ENCODE measurements at places on chromosomes 12 and 14.
A peak's percentile ranks its signal among the peaks of the same experiment; 100 is the strongest.

DNA sequence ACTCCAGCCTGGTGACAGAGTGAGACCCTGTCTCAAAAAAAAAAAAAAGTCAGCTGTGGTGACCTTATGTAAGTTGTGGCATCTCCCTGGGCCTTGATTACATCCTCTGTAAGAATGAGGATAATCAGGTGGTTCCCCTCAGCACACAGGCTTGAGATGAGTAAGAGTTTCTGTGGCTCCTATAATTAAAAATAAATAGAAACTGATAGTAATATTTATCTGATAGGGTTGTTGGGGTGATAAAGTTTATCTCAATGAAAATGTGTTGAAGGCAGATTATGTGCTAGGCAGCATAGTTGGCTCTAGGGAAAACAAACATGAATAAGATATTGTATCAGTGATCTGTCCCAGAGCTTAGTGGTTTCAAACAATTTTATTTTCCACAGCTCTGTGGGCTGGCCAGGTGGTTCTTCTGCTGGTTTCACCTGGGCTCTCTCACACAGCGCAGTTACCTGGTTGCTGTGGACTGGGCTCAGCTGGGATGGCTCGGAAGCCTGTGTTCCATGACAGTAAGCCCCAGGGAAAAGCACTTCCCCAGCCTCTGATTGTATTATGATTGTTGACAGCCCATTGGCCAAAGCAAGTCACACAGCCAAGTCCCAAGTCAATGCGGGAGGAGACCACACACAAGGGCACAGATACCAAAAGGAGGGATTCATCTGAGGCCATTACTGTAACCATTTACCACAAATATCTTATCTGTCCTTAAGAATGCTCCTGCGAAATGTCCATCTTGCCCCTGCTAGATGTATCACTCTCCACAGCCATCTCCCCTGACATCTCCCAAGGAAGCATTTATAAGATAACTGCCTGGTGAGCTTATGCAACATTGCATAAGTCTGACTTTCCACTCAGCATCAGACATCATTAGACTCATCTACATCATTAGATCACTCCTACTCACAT, 151.7 kb downstream of the NUAK1 start:
- no peak for DNase-seq

DNA sequence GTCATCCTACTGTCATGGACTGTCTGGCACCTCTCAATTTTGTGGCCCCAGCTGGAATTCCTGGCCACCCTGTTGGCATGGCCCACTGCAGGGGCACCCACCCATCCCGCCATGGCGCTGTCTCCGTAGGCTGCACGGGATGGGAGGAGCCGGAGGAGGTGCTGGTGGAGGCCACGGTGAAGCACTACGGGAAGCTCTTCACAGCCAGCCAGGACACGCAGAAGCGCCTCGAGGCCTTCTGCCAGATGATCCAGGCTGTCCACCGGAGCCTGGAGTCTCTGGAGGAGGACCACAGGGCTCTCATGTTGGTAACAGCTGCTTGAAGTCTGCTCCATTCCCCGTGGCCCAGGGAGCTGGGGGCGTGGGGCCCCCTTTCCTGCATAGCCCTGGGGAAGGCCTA, 3.9 kb downstream of the CCDC197 start:
- DNase-seq: no peak

DNA sequence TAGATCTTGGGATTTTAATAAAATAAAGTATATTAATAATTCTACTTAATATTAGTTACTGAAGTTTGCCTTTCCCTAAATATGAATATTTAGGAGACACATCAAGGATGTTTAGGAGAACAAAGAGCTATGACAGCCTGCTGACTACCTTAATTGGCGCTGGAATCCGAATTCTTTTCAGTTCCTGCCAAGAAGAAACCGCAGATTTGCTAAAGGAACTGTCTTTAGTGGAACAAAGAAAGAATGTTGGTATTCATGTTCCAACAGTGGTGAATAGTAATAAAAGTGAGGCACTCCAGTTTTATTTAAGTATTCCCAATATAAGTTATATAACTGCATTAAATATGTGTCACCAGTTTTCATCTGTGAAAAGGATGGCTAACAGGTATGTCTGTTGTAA, 54.5 kb downstream of the MIS18BP1 start:
- no peak for DNase-seq

DNA sequence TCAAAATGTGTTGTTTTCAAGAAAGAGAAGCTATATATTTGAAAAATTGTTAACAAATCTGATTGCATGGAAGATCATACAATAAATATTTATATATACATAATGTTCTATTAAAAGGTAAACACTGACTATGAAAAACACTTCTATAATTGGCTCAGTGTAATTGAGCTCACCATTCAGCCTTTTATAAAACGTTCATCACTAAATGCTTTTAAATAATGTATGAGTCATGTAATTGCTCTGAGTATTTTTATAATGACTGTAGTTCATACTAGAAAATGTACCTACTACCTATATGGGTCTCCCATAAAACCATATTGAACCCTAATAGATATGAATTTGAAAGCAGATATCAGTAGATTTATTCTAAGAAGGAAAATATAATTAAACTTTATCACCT, 240.4 kb upstream of the MGAT4C start:
- DNase-seq: no peak

DNA sequence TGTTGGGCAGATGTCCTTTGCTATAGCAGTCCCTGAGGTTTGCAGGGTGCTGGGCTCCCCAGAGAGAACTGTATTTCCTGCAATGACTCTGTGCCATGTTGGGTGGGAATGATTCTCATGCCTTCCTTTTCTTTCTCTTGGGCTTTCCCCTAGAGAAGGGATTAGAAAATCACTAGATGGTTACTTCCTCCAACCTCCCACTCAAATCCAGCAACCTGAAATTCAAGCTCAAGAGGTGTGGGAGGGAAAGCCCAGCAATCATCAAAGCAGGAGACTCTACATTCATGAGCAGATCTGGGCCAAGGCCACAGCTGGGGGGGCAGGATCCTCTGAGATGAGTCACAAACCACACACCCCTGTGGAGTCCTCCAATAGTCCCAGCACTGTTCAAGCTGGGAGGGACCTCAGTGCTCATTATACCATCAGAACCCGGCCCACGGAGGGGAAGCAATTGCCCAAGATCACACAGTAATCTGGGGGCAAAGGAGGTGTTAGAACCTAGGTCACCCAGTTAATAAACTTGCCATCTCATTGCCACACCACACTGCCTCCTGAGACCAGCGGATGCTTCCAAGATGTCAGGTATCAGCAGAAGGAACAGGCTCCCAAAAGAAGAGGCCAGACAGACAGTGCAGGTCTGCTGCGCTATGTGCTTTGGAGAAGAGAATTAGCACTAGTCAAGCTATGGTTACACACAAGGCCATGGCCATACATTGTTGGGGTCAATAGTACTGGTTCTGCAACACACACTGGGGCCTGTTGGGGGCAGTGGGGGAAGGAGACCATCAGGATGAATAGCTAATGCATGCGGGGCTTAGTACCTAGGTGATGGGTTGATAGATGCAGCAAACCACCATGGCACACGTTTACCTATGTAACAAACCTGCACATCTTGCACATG, 65.7 kb downstream of the TTC9 start:
- DNase-seq: no peak

DNA sequence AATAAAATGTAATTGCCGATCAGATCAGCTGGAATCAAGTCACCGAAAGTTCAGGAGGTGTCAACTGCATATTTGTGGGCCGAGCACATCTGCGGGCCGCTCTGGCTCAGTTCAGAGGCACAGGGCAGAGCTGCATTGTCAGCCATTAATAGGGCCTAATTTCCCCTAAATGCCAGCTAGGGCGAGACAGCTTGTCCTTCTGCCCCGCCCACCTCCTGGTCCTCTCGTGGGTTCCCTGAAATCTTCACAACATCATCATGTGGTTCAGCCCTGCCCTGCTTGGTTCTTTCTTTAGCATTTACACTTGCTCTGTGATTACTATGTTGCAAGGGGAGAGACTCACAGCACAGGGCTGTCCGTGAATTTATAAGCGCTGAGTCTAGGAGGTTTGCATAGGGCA, 148.9 kb downstream of the CHST11 start:
- no peak for DNase-seq

DNA sequence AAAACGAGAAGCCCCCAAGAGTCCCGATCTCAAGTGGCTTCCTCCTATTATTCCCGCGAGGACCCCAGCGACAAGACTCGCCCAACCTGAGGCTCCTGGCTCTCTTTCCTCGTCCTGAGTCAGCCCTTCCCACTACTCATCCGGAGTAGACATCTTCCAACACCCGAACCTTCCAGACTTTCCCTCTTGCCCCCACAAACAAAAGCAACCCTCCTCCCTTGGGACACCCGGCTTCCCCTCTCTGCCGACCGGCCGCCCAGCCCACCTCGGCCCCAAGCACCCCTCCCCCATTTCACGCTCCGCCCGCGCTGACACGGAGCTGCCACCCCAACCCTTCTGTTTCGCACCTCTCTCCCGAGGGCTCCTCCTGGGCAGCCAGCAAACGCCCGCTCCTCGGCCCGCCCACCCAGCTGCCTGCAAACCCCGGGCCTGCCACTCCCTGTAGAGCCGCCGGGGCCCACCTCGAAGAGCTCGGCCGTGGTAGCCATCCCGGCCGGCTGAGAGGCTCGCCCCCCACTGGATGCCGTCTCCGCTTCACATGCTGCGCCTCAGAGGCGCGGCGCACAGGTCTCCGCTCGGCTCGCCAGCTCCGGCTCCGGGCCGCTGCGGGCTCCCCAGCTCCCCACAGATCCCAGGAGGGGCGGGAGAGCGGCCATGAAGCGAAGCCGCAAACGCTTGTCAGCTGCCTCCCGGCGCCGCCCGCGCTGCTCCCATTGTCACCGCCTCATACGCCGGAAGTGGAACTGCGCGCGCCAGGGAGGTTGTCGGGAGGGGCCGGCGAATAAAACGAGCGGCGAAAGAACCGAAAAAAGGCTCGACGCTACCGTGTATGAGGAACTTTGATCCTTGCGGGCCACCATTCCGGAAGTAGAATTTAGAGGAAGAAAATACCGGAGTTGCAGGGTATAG, at the start of the genes AP5M1 and EXOC5:
AP5M1 (plus strand) TSS at position 811 of the 909 bp plus-strand sequence. CDS start 344 bp downstream, outside the sequence.
EXOC5 (minus strand) TSS at position 745 of the 909 bp plus-strand sequence; CDS start at position 488, 257 bp downstream.
- DNase-seq: peak; percentile 72

DNA sequence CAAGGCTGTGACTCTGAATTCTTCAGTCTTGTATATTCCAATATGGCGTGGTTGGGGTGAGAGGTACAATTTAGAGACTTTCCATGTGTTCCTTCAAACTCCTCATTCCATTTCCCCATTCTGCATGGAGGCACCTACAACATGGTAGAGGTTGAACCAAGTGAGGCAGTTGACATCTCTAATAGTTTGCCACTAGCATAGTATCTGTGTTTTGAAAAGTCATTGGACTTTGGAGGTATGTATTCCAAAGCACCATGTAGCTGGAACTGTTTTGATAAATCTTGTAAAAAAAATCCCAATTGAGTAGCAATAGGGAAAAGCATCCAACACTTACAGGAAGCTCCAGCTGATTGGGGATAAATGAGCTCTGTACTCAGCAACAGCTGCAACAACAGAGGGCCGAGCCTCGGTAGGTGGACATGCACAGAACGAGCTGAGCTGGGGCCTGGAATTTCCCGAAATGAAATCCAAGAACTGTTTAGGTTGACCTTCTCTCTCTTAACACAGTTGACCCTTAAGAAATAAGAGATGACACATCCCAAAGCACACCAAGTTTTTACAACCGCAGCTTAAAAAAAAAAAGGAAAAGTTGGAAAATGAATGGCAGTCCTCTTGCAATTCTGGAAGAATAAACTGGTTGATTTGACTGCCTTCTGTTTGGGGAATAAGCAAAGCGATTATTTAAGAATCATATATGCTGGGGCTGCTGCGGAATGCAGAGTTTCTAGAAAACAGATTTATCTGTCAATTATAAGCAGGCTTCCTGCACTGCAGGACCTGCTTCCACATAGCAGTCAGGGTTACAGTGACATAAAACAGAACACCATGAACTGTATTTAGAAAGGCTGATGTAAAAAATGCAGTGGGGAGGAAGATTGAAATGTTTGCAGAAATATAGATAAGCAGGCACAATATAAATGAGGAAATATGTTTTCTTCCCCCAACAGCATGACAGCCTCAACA, 194.6 kb upstream of the KRR1 start:
- DNase-seq: peak; percentile 53

- no peak for DNase-seq
Observed at GRCh38 chr12:64459394-64459891, 7.5 kb downstream of the TBK1 start.

DNA sequence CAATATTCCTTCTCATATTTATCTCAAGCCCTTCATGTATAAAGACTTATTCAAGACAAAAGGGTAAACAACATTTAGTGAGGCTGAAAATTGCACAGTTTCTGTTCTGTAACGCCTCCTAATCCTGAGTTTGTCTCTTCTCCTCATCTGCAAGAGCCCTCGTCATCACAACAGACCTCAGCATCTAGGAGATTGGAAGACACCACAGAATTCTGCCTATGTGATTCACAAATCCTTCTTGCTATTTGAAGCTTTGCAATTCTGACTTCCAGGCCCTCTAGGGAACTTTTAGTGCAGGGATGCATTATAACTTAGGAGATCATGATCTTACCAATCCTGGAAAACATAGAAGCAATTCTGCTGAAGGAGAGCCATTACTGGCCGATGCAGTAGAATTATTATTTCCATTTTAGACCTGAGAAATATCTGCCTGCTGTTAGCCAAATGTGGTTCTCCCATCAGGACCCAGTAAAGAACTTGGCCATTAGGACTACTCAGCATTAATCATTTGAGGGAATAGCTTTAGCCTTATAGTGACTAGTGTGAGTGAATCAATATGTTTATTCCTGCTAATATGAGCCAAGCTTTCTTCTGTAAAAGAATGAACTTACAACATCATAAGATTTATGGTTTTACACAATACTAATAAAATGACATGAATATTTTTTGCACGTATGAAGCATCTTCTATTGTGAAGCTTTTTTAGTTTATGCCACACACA, 119.5 kb downstream of the ANO4 start:
- DNase-seq: no peak

- DNase-seq: no peak
Observed at GRCh38 chr12:131832321-131833231, 4.4 kb downstream of the MMP17 start.

DNA sequence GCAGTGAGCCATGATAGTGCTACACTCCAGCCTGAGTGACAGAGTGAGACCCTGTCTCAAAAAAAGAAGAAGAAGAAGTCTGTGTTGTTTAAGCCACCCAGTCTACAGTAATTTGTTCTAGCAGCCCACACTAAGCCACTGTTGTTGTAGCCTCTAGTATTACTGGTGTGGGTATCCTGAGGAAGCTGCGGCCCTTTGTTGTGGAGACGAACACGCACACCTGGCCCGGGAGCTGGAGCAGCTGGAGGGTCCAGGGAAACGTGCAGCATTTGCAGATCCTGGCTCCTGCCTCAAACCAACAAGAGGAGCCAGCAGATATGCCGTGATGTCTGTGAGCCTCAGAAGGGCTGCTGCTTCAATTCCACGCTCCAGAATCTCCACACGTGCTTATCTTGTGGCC, 65.3 kb downstream of the MAP1LC3B2 start:
- DNase-seq: no peak

GRCh38 chr12:40240779-40241178, 16.0 kb downstream of the LRRK2 start:
- no peak for DNase-seq

- DNase-seq: no peak
Observed at GRCh38 chr12:237026-237815, 23.3 kb upstream of the SLC6A12 start.

All from retinal pigment epithelial cell (primary cell).